GDM1 (cell line): ENCODE measurements at places on chromosomes 1 and 21.

DNA sequence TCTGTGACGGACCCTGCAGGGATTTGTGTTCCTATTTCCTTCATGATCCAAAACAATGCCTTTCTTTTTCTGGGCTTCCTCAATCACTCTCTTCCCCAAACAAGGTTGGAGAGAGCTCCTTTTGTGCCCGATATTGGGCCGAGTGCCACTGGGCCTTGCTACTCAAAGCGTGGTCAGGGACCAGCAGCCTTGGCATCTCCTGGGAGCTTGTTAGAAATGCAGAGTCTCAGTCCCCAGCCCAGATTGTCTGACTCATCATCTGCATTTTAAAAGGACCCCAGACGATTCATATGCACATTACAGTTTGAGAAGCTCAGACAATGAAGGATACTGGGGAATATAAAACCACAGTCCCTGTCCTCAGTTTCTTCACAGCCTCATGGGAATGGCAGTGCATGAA lies 19.9 kb downstream of the ADORA1 start:
- no peak for DNase-seq

DNA sequence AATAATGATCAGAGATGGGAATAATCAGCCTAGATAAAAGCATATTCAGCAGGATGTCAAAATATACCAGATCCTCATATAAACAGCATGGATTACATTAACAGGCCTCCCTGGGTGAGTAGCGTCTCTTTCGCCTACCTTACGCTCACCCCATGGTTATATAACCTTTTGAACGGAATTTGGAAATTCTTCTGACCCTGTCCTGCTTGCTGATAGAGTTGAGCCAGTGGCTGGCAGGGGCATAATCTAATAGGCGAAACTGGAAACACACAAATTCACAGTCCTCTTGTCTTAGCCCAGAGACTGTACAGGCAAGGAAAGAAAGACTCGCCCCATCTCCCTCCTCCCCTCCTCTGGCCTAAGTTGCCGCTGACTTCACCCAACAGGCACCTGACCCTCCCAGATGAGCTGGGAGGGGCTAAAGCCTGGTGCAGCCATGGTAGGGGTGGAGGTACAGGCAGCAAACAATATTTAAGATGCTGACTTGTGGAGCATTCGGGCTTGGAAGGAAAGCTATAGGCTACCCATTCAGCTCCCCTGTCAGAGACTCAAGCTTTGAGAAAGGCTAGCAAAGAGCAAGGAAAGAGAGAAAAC lies at the start of gene ANGPTL7:
TSS of gene ANGPTL7 (plus strand) at position 498 of the 594 bp plus-strand sequence. CDS start 225 bp downstream, outside the sequence.
- no peak for DNase-seq

- no peak for DNase-seq
Measured at GRCh38 chr1:27299385-27300271, 22.3 kb upstream of the TMEM222 start.

DNA sequence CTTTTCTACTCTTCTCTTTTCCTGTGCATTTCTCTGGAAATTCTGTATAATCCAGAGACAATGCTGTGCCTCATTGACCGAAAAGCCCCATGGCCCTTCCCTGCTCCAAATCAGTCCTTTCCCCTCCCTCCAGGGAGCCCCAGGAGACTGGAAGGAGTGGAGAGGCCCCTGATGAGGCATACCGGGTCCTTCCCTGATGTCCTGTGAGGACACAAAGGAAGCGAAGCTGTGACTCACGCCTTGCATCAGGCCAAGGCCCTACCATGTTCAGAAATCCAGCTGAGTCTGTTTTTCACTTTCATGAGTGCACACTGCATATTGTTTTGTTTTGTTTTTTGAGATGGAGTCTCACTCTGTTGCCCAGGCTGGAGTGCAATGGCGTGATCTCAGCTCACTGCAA lies 38.7 kb upstream of the BECN2 start:
- no peak for DNase-seq

GRCh38 chr1:205066141-205066818 lies 18.0 kb downstream of the TMEM81 start:
- DNase-seq: no peak

GRCh38 chr1:116390195-116390594 lies 17.2 kb downstream of the ATP1A1 start:
- DNase-seq: no peak

GRCh38 chr1:23732363-23733224 lies 10.7 kb upstream of the ELOA start:
- no peak for DNase-seq

DNA sequence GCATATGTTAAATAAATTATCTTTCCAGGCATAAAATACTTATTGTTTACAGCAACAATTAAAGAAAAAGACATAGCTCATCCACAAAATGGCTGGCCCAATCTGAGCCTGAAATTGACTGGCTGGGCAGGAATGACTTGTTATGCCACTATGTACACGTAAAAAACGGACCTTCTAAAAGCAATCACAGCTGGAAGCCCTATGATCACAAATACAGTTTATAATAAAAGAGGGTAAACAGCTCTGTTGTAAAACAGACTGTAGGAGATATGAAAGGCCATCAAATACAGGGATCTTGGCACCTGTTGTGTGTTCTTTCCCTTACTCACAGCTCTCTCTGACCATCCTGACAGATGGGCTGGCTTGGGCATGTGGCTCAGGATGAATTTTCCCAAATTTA lies 70.5 kb upstream of the DMRTA2 start:
- DNase-seq: no peak

DNA sequence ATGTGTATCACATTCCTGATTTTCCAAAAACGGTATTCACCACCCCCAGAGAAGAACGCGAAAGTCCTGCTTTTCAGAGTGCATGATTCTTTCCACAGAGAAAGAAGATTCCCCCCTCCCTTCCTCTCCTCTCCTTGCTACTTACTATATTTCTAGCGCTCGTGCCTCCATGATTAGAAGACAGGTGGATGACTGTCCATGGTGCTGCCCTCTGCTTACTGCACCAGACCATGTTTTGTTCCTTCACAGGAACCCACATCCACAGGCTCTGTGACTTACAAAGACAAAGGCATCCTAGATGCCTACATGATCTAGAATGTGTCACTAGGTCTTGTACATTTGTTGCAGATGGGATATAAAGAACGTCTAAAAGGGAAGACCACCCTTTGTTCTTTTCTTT lies 49.1 kb upstream of the ZNF648 start:
- no peak for DNase-seq

DNA sequence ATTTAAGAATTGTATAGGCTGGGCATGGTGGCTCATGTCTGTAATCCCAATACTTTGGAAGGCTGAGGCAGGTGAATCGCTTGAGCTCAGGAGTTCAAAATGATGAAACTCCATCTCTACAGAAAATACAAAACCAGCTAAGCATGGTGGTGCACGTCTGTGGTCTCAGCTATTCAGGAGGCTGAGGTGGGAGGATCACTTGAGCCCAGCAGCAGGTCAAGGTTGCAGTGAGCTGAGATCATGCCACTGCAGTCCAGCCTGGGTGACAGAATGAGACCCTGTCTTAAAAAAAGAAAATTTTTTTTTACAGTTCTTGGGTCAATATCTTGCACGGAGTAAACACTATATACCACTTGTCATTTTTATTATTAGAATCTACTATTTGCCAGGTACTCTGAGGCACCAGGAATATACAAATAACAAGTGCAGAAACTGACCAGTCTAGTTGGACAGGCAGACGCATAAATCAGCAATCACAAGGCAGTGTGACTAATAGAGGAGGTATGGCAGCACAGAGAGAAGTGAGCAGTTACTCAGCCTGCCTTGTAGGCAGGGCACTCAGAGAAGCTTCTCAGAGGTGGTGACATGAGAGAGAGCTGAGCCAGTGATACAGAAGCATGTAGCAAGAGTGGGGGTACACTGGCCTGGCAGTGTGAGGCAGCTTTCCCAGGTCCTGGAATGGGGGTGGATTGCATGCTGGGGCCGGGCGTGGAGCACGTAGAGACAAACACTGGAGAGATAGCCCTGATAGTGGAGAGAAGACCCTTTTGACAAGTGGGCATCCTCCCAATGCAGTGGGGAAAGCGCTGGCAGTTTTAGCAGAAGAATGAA lies 8.0 kb downstream of the PHLDA3 start:
- DNase-seq: no peak

DNA sequence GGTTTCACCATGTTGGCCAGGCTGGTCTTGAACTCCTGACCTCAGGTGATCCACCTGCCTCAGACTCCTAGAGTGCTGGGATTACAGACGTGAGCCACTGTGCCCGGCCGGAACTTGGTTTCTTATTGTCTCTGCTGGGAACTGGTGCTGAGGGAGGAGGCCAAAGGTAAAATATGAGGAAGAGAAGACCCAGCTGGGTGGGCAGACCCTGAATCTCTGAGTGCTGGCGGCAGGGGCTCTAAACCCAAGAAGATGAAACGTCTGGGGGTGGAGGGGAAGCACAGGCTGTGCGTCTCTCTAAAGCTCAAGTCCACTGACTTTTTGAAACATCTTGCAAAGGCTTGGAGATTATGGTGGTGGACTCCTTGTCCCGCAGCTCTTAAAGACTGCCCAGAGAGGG lies 82.0 kb upstream of the TLR5 start:
- DNase-seq: no peak

DNA sequence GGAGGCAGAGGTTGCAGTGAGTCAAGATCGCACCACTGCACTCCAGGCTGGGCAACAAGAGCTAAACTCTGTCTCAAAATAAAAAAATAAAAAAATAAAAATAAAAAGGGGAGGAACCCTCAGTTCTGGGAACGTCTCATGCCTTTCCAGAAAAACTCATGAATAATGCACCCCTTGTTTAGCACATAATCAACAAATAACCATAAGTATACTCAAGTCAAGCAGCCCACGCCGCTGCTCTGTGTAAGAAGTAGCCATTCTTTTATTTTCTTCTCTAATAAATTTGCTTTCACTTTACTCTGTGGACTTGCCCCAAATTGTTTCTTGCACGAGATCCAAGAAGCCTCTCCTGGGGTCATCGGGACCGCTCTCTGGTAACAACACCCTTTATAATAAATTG lies 14.5 kb upstream of the ACTA1 start:
- no peak for DNase-seq

GRCh38 chr1:178345807-178346206 lies 151.0 kb downstream of the CLEC20A start:
- no peak for DNase-seq

- no peak for DNase-seq
Measured at GRCh38 chr21:43905726-43906455, 40.9 kb downstream of the AGPAT3 start.

DNA sequence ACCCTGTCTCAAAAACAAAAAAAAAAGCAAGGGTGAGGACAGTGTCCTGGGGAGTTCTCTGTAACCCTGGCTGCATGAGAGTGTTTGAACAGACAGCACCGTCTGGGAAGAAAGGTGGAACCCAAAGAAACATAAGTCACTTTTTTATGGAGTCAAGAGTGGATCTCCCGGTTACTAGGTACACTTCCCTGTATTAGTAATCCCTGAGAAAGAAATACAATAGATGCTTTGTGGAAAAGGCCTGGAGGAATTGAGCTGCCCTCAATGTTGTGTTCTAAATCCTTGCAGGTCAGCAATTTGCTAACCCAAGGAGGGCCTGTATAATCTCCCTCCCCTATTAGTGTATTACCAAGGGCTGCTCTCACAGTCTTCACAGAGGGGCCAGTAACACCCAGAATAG lies 16.6 kb downstream of the DEGS1 start:
- no peak for DNase-seq

GRCh38 chr1:225746361-225747179 lies 31.1 kb upstream of the SRP9 start:
- DNase-seq: peak; percentile 38

GRCh38 chr1:235429143-235429542 lies 61.9 kb downstream of the TBCE start:
- DNase-seq: no peak

DNA sequence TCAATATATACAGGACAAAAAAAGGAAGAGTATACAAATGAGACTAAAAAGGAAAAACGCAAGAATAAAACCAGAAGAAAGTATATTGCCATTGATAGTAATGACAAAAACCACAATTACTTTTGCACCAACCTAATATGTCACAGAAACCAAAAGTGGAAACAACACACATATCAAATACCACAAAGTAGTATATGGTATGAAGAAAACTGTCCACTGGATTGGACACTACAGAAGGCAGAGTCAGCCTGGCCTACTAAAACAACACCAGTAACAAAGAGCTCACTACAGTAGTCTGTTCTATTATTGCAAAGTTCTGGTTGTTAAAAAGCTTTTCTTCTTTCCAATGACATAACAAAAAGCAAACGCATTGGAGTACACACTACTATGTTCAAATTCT lies 17.7 kb downstream of the TESK2 start:
- DNase-seq: no peak

GRCh38 chr1:18989176-18989799 lies 32.8 kb upstream of the IFFO2 start:
- DNase-seq: no peak

DNA sequence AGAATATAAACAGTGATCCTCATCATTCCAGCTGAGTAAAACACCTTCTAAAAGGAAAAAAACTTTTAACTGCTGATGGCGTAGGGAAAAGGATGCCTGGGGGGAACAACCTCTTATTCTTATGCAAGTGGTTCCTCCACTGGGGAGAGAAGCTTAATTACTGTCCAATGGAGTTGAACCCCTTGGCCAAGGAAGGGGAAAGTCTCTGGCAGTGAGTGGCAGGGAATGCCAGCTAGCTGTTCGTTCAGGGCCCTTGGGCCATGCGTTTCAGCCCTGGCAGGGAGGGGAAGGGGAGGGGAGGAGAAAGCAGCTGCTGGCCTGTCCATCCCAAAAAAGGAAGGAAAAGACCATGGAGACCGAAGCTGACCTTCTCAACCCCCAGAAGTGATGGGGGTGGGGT lies 22.6 kb upstream of the SYCP1 start:
- DNase-seq: no peak

GRCh38 chr21:25039461-25040380 lies 567.6 kb downstream of the MRPL39 start:
- DNase-seq: no peak

GRCh38 chr1:100545855-100546254 lies 7.9 kb downstream of the GPR88 start:
- no peak for DNase-seq

- no peak for DNase-seq
Measured at GRCh38 chr21:45111703-45112102, 37.3 kb downstream of the ADARB1 start.

DNA sequence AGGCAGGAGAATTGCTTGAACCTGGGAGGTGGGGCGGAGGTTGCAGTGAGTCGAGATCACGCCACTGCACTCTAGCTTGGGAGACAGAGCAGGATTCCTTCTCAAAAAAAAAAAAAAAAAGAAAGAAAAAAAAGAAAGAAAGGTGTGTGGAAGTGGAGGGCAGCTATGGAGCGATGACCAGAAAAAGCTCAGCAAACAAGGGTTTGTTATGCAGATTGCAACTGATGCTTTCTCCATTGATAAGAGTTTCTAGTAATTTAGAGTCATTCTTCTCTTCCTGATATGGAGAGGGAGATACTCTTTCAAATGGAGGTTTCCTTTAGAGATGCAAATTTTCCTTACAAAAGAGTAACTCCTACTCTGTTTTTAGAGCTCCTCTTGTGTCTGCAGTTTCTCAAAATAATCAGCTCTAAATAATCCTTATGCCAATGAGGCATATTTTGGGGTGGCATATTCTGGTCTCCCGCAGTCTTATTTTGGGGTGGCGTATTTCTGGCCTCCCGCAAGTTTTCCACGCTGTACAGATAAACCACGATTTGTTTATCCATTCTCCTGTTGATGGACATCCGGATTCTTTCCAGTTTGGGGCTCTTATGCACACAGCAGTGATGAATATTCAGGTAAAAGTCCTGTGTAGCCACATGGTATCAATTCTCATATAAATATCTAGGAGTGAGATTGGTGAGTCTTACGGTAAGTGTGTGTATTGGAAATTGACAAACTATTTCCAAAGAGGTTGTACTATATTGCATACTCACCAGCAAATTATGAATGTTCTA lies 30.7 kb upstream of the RCC2 start:
- DNase-seq: no peak

- no peak for DNase-seq
Measured at GRCh38 chr21:35004314-35004713, 44.8 kb downstream of the RUNX1 start.

GRCh38 chr1:44542420-44543063 lies 131.7 kb downstream of the TMEM53 start:
- no peak for DNase-seq
